Hematopoietic multipotent progenitor cell treated with erythropoietin and hydrocortisone succinate and interleukin-3 and kit ligand, for 8 days (in vitro differentiated cells): ENCODE measurements at places on chromosomes 11 and 22.

GRCh38 chr22:37894939-37895670 lies 11.0 kb upstream of the MICALL1 start:
- no peak for DNase-seq

GRCh38 chr22:31286360-31287255 lies 5.7 kb downstream of the PIK3IP1 start:
- no peak for DNase-seq

GRCh38 chr11:122721201-122721963 lies 65.9 kb downstream of the UBASH3B start:
- DNase-seq: no peak

GRCh38 chr11:73306977-73307322 lies 1.1 kb upstream of the ARHGEF17 start:
- no peak for DNase-seq

GRCh38 chr11:11845071-11845470 lies 3.3 kb downstream of the USP47 start:
- peak; percentile 30 for DNase-seq

- peak; percentile 54 for DNase-seq
Measured at GRCh38 chr11:65315204-65315865, 669 bp downstream of the CDC42EP2 start.

GRCh38 chr11:10785146-10785474 lies 23.6 kb downstream of the EIF4G2 start:
- no peak for DNase-seq

GRCh38 chr11:47396049-47396320 lies 12.4 kb upstream of the SLC39A13 start:
- DNase-seq: no peak

- peak; percentile 60 for DNase-seq
Measured at GRCh38 chr11:44615041-44615755, 49.7 kb downstream of the CD82 start.

DNA sequence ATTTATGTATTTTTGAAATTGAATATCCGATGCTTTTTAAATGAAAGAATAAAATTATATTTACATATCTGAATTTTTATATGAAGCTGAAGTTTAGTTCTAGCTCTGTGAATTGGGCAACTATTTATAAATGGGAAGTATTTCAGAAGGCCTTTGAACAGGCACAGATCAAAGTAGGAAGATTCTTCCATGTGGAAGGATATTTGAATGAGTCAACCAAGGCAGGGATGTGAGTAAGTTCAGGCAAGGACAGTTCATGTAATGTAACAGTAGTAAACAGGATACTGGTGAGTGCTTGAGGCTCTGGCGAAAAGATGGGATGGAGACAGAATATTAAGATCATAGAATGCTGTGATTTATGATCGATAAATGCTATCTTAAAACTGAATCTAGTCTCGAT lies 417.8 kb upstream of the CCDC179 start:
- no peak for DNase-seq

- DNase-seq: no peak
Measured at GRCh38 chr22:27438271-27438980, 363.1 kb downstream of the MN1 start.

DNA sequence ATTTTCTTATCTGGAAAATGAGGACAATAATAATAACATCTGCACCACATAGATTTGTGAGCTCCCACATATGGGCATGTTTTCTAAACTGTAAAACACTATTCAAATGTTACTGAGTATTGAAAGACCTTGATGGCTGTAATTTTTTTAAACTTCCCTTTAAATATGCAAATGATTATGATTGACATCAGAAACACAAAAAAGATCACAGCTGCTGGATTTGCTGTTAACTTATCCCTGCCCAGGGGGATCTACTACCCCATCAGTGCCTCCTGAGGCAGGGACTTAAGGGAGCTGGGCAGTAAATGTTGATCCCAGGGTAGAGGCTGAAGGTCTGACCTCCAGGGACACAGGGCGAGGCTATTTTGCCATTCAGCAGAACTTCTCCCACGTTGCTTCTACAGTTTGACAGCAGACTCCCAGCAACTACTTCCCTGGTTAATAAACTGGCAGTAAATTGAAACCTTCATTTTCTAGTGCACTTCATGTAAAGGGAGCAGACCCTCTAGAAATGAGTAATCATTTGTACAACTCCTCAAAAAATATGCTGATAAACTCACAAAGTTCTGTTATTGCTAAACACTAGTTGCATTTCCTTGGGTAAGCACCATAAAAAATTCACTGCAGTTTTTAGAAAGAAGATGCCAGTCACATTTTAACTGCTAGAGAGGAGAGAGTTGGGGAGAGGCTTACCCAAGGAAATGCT lies 20.3 kb downstream of the TMPRSS5 start:
- no peak for DNase-seq

- DNase-seq: no peak
Measured at GRCh38 chr11:32851251-32851650, 21.5 kb downstream of the PRRG4 start.

- DNase-seq: no peak
Measured at GRCh38 chr22:50118129-50118528, 28.3 kb downstream of the MOV10L1 start.

GRCh38 chr11:67648796-67649613 lies 1.5 kb downstream of the ACY3 start:
- DNase-seq: no peak

- no peak for DNase-seq
Measured at GRCh38 chr11:126817096-126817495, 183.5 kb downstream of the KIRREL3 start.

DNA sequence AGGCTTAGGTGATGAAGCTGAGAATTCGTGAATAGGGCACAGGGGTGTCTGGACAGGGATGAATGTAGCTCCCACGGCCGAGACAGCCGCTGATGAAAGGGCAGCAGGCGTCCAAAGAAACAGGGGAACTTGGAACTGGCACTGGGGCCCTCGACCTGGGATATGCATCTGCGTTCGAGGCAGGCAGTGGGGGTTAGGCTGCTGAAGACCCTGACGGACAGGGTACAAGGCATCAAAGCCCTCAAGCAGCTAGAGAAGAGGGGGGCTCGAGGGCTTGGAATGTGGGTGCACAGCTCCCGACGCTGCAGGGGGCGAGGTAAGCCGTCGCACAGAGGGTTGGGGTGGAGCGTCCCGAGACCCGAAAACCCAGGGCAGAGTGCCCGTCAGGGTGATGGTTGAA lies 6.9 kb upstream of the SYT8 start:
- DNase-seq: no peak

GRCh38 chr11:86068138-86068871 lies 579 bp downstream of the PICALM start:
- DNase-seq: no peak

DNA sequence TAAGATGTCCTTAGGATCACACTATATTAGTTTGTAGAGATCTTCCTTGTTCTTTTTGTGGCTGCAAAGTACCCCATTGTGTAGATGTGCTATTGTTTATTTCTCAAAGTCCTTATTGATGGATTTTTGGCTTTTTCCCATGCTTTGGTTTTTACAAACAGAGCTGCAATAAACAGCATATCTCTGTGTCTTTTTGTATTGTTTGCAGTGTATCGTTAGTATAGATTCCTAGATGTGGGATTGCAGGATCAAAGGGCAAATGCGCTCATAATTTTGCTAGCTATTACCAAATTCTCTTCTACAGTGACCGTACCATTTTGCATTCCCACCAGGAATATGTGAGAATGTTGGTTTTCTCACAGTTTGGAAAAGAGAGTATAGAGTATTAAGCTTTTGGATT lies 27.5 kb upstream of the FTH1 start:
- DNase-seq: no peak

DNA sequence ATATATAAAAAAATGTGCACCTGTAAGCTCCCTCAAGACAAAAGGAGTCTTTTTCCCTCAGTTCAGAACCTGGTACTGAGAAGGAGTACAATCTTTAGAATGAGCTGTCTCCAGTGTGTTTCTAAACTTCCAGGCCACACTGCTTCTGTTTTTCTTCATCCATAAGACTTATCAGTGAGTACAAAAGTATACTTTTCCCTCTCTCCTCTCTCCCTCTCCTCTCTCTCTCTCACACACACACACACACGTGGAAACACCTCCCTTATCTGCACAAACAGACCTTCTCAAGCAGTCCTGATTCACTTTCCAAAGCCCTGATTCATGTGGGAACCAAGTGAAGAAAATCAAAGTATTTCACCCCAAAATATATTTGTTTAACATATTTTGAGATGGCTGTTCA lies 220.7 kb upstream of the UBASH3B start:
- DNase-seq: no peak
